ENCODE measurements at places on chromosomes 1 and 21.

DNA sequence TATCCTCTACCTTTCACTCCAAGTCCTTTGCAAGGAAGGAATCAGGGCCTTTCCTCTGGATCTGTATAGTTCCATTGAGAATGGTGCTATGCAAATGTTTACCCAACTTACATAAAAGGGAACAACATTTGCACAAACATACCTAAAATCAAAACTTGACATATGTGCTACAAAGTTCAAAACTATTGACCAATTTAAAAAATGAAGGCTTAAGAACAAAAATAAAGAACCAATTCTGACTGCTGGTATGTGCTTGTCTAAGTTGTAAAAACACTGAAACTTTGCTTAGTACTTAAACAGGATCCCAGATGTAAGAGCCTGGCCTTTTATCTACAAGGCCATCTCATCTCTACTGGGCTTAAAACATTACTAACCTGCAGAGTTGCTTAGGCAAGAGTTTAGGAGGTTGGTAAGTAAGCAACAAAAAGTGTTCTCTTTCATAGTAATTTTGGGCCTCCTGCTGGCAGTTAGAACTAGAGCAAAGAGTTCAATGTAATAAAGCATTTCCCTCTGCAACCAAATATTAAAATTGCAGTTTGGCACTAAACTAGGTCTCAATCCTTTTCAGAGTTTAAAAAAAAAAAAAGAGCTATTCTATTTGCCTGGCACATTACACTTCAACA lies 2.0 kb downstream of the SCMH1 start:
- DNase-seq = peak; percentile 66

GRCh38 chr1:7127322-7128075 lies 342.2 kb downstream of the CAMTA1 start:
- DNase-seq = peak; percentile 28

GRCh38 chr21:42019101-42019605 lies 9.0 kb upstream of the ZBTB21 start:
- DNase-seq = no peak

- DNase-seq = no peak
Measured at GRCh38 chr1:224506141-224506814, 71.7 kb upstream of the WDR26 start.

GRCh38 chr1:232422098-232422497 lies 207.8 kb downstream of the SIPA1L2 start:
- no peak for DNase-seq

DNA sequence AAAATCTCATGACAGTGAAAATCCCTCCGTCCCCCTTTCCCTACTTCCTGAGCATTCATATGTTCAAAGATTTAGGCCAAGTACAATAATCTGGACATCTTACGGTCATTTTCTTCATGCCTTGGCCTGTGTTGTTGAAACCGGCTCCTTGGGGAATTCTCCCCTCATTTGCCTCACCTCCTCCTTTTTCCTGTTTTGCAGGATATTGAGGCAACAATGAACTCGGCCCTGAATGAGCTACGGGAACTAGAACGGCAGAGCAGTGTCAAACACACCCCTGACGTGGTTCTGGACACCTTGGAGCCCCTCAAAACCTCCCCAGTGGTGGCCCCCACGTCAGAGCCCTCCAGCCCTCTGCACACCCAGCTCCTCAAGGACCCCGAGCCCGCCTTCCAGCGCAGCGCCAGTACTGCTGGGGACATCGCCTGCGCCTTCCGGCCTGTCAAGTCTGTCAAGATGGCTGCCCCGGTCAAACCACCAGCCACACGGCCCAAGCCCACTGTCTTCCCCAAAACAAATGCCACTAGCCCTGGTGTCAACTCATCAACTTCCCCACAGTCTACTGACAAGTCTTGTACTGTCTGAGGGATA lies 9.3 kb upstream of the IKBKE start:
- peak; percentile 31 for DNase-seq

GRCh38 chr1:39409055-39409816 lies 82.2 kb upstream of the BMP8A start:
- peak; percentile 74 for DNase-seq

- peak; percentile 68 for DNase-seq
Measured at GRCh38 chr1:18100491-18101063, 7.0 kb upstream of the IGSF21 start.

DNA sequence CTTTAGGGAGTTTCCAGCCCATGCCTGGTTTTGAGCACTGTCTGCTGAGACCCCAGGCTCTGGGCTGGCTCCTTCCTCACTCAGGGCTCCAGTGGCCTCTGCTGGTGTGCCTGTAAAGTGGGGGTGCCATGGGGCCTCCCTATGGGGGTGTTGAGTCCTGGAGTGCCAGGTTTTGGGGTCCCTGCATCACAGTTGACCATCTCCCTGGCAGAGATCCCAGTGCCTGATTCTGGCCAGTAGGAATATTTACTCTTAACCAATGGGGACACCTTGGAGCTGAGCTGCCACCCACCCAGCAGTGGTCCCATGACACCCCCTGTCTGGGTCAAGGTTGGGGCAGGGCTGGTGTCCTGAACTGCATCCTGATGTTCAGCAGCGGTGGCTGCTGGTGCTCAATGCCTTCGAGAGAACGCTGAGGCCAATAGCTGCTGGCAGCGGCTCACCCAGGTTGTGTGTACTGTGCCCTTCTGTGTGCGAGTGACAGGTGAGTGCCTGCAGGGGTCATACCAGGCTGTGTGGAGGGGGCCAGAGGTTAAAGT lies 9.6 kb upstream of the ZNF669 start:
- DNase-seq = no peak

DNA sequence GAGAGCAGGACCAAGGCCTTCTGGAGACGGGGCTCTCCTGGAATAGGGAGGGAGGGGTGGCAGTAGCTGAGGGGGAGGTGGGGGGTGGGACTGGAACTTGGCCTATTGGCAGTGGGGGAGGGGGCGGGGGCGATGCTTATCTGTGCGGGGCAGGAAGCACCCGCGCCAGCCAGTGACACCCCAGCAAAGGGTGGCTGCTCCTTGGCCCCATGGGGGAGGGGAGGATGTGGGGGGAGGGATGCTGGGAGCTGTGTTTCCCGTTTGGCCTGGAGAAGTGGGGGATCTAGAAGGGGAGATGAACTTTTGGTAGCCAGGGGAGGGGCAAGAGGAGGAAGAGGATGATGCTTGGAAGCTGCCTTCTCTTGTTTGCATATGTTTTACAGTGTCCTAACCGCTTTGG lies 11.0 kb downstream of the ZBTB7B start:
- peak; percentile 60 for DNase-seq

- no peak for DNase-seq
Measured at GRCh38 chr1:7636795-7637526, 134.1 kb upstream of the VAMP3 start.

DNA sequence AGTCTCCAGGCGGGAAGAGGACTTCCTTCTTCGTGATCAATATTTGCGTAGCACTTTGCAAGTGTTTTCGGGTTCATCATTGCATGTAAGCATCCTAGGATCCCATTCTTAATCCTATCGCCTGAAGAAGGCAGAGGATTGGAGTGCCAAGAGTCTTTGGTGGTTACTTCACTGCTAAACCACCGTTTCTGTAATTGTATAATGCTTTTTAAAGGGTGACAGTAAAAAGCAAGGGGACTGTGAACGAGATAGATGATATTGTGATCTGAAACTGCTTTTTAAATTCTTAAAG lies 345 bp upstream of the ALDH9A1 start:
- DNase-seq = no peak

Measured in NB4 (cell line).